Activated CD4-positive, CD25-positive, alpha-beta regulatory T cell (primary cell): ENCODE measurements at places on chromosomes 7 and 10.

GRCh38 chr7:119925581-119926289 is 347.2 kb upstream of the KCND2 start:
- DNase-seq: no peak

GRCh38 chr10:86596266-86596665 is 58.1 kb upstream of the OPN4 start:
- DNase-seq: no peak

GRCh38 chr10:103448746-103449145 is 3.4 kb downstream of the CALHM2 start:
- no peak for DNase-seq

GRCh38 chr7:45563941-45564461 is 10.2 kb upstream of the ADCY1 start:
- DNase-seq: no peak

DNA sequence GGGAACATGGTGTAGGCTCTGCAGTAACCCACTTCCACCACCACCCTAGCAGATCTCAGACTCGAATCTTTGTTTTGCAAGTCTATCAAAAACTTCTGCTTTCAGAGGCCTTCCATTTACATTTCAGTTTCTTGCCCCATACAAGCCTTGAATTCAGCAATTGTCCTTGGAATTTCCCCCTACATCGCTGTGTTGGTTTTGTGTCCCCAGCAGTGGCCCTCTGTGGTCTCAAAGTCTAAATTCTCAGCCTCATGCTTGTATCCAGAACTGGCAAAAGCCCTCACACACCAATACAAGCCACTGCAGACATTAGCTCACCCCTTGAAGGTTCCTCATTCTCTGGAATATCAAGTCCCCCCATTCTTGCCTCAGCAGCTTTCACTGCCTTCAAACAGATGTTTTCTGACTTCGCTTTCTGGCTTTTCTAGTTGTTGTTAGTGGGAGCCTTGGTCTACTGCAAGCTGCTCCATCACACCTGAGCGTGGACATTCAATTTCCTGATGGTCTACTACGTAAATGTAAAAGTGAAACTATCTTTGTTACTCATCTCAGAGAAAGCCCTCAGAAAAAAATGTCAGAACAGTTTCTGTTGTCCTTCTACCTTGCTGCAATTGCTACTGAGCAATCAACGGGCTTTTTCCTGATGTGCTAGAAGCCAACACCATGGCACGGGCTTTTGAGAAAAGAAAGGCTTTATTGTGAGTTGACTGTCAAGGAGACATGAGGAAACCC is 1.8 kb upstream of the NUB1 start:
- DNase-seq: no peak

- no peak for DNase-seq
Measured at GRCh38 chr7:148963583-148964482, 64.5 kb downstream of the PDIA4 start.
